Hematopoietic multipotent progenitor cell treated with erythropoietin and hydrocortisone succinate and interleukin-3 and kit ligand, for 8 days (in vitro differentiated cells): ENCODE measurements at places on chromosomes 3 and 15.
A peak's percentile ranks its signal among the peaks of the same experiment; 100 is the strongest.

- DNase-seq = no peak
Measured at GRCh38 chr3:42638339-42638842, 15.1 kb upstream of the ZBTB47 start.

- DNase-seq = no peak
Measured at GRCh38 chr3:145518639-145519038, 642.3 kb downstream of the PLOD2 start.

- DNase-seq = no peak
Measured at GRCh38 chr3:31836131-31837075, 144.7 kb downstream of the OSBPL10 start.

GRCh38 chr3:169510693-169511010 is 152.9 kb downstream of the MECOM start:
- peak; percentile 61 for DNase-seq

DNA sequence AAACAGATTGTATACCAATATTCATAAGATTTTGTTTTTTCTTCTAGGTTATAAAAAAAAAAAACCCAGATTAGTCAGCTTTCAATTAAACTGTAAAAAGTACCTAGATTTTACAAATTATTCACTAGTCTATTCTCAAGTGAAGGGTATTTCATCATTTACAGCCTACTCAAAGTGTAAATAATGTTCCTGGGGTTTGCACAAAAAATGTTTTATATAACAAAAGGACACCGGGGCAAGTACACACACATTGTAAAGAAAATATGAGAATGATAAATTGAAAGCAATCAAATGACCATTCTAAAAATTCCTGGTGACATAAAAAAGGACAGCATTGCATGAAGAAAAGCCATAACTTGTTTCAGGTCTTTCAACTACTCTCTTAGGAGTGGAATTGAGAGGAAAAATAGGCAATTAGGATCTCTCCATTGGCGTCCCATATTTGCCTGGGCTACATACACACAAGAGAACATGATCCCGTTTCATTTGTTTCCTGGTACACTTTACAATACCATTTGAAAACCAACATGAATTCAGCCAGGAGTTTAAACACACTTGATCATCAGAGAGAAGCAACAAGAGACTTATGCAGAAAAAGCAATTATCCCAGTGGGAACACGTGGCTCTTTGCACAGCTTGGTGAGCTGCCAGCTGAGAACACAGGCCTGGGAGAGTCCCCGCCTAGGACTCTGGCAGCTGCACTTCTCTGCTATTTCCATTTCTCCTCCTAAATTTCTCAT is 1039.2 kb downstream of the ROBO1 start:
- DNase-seq = no peak
